Large intestine (tissue), 12 donors: ENCODE measurements at places on chromosomes 7 and 10. TPM values are rescaled to one million over a fixed set of nuclear protein-coding genes. Genes with fewer than 3 reads are reported as not detected.

GIMAP1 gene
- polyA plus RNA-seq: 2.2 TPM

ABCC2 gene
- polyA plus RNA-seq: 94.3 TPM

BAMBI gene
- 50.4 TPM for polyA plus RNA-seq

LBX1 gene
- 0.03 TPM for polyA plus RNA-seq

HIPK2 gene
- polyA plus RNA-seq: 12.6 TPM

NOD1 gene
- 7.5 TPM for polyA plus RNA-seq

WNT8B gene
- polyA plus RNA-seq: 0.09 TPM

DNA sequence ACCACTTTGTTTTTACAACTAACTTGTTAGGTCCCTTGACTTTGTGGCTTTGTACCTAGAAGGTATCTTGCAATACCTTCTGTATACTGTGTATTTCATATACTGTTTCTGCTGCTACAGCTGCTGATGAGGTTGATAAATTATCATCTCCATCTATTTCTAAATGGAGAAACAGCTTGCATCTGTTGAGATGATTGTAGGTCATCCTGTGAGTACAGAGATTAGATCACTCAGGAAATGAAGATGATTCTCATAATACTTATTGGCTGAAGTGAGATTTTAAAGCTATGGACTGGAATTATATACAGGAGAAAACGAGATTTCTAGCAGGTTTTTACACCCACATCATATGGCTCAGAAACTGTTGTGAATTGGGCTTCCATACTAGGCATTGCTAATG is 280.5 kb downstream of the KCND2 start:
- DNase-seq: no peak

DNA sequence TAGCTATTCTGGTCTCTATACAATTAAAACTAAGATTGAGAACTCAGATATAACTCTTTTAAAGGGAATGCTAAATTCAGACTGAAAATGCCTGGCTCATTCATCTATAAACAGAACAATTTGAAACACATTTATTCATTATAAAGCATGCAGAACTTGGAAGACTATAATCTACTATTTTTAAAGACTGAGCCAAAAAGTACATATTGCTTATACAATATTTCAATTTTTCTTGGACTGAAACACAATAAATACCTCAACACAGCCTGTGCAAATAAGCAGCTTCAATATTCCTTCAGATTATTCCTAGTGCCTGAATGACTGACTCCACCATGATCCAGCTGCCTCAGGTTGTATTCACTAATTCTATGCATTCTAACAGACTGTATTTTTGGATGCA is 15.5 kb upstream of the PHYH start:
- no peak for DNase-seq

- no peak for DNase-seq
Observed at GRCh38 chr10:73717556-73717955, 19.6 kb upstream of the AGAP5 start.

DNA sequence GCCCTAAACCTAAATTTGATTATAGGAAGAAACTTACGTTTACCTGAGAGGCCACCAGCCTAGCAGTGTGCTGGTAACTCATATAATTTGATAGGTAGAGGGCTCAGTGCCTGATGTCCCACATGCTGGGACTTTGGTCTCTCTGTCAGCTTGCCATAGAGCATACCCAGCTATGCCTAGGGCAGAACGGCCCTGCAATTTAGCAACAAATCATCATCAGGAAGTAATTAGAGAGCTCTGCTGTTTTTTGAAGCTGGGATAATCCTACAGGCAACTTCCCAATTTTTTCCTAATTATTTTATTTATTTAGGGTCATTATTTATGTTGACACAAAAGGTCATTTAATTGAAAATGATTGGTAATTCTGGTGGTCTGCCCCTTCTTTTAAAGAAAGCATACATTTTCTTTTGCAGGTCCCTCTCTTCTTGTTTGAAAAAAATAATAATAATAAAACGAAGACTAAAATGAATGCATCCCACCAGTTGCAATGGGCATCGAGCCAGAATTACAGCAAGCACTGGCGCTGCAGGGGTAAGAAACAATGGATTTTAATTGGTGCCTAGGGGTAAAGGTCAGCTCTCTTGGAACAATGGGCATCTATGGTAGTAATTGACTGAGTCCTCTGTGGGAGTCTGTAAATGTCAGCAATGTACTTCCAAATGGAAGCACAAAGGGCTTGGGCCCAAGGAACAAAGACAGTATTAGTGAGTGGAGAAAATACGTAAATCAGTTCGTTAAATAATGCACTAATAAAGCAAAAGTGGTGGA is 348.0 kb downstream of the SORCS1 start:
- DNase-seq: no peak

- no peak for DNase-seq
Observed at GRCh38 chr10:22314852-22315251, 1.3 kb upstream of the COMMD3 start.

- no peak for DNase-seq
Observed at GRCh38 chr7:26691886-26692285, 172.5 kb downstream of the SKAP2 start.

DNA sequence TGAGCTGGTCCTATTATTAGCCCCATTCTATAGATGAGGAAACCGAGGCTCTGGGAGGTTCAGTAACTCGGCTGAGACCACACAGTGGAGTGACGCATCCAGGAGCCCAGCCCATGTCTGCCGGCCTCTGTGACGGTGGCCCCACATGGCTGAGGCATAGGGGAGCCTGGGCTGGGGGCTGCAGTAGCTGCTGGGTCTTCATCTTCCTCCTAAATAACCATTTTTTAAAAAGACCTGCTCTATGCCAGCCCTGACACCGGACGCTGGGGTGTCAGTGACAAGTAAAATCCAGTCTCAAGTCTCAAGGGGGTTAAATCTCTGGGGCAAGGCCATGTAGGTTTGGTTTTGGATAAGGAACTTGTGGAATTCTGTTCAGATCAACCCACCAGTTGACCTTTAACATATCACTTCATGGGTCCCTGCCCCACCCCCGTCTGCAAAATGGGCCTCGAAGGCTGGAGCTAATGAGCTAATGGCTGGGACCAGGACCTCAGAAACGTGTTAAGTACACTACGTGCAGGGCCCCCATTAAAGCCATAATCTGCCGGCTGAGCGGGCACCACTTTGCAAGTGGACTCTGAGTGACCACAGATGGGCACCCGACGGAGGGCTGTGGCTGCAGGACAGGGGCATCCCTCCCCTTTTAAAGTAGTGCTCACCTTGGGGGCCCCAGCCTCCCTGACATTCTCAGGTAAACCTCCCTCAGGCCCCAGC is 136.5 kb upstream of the UNC5B start:
- no peak for DNase-seq

- DNase-seq: no peak
Observed at GRCh38 chr7:139426258-139427028, 57.0 kb downstream of the KLRG2 start.

DNA sequence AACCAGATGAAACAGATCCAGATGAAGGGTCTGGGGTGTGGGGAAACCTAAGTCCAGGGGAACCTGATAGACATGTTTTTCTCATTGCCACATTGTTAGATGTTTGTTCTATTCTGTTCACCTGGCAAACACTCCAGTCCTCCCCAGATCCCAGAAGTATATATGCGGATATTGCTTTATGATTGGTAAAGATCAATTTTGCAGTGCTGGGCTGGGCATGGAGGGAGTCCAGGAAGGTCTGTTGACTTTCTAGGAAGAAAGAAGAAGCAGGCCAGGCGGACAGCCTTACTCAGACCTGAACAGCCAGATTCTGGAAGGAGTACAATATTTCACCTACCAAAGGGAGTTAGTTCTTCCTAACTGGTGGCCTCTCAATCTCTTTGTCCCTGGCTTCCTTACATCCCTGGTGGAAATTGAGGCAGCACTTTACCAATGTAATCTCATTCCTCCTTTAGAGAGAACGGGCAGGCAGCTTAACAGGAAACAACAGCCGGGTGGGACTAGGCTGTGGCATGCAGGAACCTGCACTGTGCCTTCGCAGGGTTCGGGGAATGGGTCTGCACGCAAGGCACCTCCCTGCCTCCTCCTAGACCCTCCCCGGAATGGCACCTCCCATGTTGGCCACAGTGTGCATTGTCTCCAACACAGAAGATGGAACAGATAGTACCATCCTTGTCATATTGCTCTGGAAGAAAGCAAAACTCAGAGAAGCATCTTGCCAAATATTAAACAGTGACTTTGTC is 930 bp downstream of the GIMAP6 start:
- no peak for DNase-seq

DNA sequence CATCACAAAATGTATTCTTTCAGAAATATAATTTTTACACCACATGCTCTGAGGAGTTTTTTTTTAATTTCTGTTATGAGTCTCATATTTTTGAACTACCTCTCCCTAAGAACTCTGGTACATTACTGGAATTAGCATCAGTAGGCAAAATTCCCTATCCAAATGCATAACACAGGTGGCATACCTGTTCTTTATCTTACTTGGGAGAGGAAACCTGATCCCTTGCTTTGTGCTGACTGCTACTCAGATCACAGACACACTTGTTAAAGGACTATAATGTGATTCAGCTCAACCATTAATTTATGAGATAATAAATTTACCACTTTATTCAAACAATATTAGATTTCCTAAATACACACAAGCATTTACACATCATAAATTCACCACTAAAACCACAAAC is 617.2 kb downstream of the GRM8 start:
- DNase-seq: no peak

GRCh38 chr10:51691135-51691534 is 8.3 kb downstream of the CSTF2T start:
- DNase-seq: no peak

DNA sequence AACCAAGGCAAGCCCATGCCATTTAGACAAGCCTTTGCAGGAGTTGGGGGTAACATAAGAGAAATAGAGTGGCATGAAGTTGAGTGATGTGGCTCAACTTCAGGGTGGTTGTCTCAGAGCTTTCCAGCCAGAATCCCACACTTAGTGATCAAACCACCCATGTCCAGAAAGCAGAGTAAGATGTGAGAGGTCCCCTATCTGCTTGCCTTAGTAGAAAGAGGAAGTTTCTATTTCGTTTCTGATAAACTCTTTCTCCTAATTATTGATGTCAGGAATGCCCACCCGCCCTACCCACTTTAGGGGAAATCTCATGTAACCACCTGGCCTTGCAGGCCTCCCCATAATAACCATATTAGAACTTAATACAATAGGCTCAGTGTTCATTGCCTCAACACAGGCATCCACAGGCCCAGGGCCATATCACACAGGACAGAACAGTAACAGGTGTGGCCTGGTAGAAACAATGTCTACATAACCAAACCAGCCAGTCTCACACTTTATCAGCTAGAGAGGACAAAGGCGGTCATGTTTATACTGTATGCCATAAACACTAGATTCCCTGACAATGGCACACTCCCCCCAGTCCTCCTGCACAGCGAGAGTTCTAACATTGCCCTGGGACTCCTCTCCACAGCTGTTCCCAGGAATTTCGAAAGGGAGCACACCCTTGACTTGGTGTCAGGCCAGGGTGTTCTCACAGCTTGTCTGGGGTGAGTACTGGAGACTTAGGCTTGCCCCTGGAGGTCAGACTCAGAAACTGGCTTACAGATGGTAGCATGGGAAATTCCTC is 364.4 kb downstream of the CXCL12 start:
- peak; percentile 26 for DNase-seq

GRCh38 chr10:49414496-49414895 is 18.6 kb upstream of the DRGX start:
- DNase-seq: no peak

- no peak for DNase-seq
Observed at GRCh38 chr10:125479059-125479458, 203.9 kb downstream of the TEX36 start.

- no peak for DNase-seq
Observed at GRCh38 chr10:75033399-75034130, 77.9 kb upstream of the SAMD8 start.

- no peak for DNase-seq
Observed at GRCh38 chr10:15485684-15486316, 114.7 kb upstream of the FAM171A1 start.

- no peak for DNase-seq
Observed at GRCh38 chr10:64288404-64288803, 767.2 kb downstream of the REEP3 start.

- no peak for DNase-seq
Observed at GRCh38 chr10:33501161-33501560, 166.7 kb upstream of the NRP1 start.

DNA sequence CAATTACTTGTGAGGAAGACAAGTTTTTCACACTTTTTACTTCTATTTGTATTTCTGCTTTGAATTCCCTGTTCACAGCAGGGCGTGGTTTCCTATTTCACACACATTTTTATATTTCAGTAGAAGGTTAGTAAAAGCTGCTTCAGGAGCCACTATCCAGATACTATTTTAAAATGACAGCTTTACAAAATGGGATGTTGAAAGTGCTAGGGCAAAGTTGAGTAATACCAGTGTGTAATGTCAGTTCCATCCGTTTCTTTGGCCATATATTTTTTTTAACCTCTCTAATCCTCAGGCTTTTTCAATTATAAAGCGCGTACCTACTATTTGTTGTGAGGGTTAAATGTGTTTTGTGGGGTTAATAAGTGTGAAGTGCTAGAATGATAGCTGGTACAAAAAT is 276.6 kb downstream of the GPR158 start:
- DNase-seq: no peak

GRCh38 chr10:73803680-73804286 is 7.6 kb downstream of the NDST2 start:
- DNase-seq: no peak

- no peak for DNase-seq
Observed at GRCh38 chr7:111164442-111164841, 73.5 kb downstream of the LRRN3 start.

DNA sequence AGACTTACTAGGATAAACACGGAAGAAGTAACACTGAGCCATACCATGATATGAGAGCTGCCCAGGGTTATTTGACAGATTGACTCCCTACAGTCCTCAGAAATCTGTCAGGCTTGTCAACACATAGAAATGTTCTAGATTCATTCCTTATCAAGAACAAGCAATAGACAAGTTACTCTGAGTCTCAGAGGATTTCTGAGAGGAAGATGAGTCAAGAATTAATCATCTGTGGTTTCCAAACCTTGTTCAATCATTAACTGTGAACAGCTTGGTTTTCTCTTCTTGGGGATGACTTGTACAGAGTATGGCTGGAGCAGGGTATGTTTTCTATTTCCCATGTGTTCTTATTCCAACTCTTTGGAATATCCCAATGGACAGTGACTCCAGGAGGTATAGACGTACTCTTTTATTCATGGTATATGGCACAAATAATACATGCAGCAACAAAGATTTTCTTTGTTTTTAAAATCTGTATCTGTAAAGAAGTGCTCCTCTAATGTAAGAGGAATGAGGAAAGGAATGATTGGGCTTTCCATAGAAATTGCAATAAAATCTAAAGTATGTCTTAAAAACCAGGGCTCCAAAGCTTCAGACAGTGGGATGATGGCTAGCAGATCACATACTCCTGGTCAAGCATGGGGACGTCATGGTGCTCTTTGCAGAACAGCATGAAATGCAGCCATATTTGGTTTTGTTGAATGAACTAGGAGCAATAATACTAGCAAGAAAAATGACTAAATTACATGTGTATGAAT is 11.9 kb upstream of the SFR1 start:
- peak; percentile 44 for DNase-seq
